SJSA1 (cell line): ENCODE measurements at places on chromosomes 12 and 14. TPM values are rescaled to one million over a fixed set of nuclear protein-coding genes. Genes with fewer than 3 reads are reported as not detected.

- H3K27me3 ChIP-seq: no peaks in the 10 kb centered on the region
- H3K4me3 ChIP-seq: peak overlapping the region; percentile 73; the same call in 1 of the 2 replicates
- 0 out of 2 replicates have a peak, but pooled peaks cover 5% of the 10 kb centered on the region for H3K36me3 ChIP-seq
Observed at GRCh38 chr14:39268393-39268792, 34.7 kb downstream of the MIA2 start.

GRCh38 chr14:37591311-37591940 lies 3.6 kb downstream of the FOXA1 start:
- no peaks in the 10 kb centered on the region for H3K36me3 ChIP-seq
- DNase-seq: no peak
- peaks cover 6% of the 10 kb centered on the region; the same call in 1 of the 2 replicates for H3K27me3 ChIP-seq
- no peak overlapping the region for H3K4me3 ChIP-seq
- peaks cover 3% of the 10 kb centered on the region; the same call in 1 of the 2 replicates for H3K4me1 ChIP-seq
- H3K27ac ChIP-seq: no peak overlapping the region

GRCh38 chr12:42905419-42905705 lies 315.8 kb upstream of the PRICKLE1 start:
- H3K27ac ChIP-seq: no peak overlapping the region
- no peaks in the 10 kb centered on the region for H3K27me3 ChIP-seq
- DNase-seq: no peak
- no peak overlapping the region for H3K4me3 ChIP-seq
- no peaks in the 10 kb centered on the region for H3K36me3 ChIP-seq
- H3K4me1 ChIP-seq: no peaks in the 10 kb centered on the region

- H3K4me1 ChIP-seq: no peaks in the 10 kb centered on the region
- H3K4me3 ChIP-seq: no peak overlapping the region
- H3K27ac ChIP-seq: no peak overlapping the region
- no peak for DNase-seq
- H3K27me3 ChIP-seq: no peaks in the 10 kb centered on the region
- no peaks in the 10 kb centered on the region for H3K36me3 ChIP-seq
Observed at GRCh38 chr12:104615048-104615561, 158.4 kb downstream of the CHST11 start.

DNA sequence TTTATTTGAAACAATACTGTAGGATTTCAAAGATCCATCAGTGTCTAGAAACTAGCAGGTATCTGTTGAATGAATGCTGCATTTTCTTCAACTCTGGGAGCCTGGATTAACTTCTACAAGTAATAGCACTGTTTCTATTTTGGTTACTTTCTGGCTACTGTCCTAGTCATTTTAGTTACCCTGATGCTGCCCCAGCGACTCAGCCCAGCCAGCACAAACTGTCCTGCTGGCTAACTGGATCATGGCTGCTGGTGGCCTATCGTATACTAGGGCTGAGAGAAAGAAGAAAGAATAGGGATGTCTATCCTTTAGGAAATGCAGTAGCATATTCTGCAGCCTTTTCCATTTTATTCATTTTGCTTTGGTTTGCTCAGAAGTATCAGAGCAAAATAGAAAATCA lies 53.9 kb downstream of the NTN4 start:
- no peak overlapping the region for H3K4me3 ChIP-seq
- H3K27ac ChIP-seq: no peak overlapping the region
- peaks cover 26% of the 10 kb centered on the region for H3K36me3 ChIP-seq
- H3K4me1 ChIP-seq: peaks cover 18% of the 10 kb centered on the region
- DNase-seq: no peak

- H3K27ac ChIP-seq: peak overlapping the region; percentile 66
- peak; percentile 62 for DNase-seq
- peaks cover 77% of the 10 kb centered on the region for H3K4me1 ChIP-seq
- no peaks in the 10 kb centered on the region for H3K27me3 ChIP-seq
Observed at GRCh38 chr14:103023881-103024473, 33.4 kb downstream of the CDC42BPB start.

- H3K4me3 ChIP-seq: no peak overlapping the region
- H3K27ac ChIP-seq: no peak overlapping the region
- no peak for DNase-seq
- peaks cover 20% of the 10 kb centered on the region for H3K27me3 ChIP-seq
- no peaks in the 10 kb centered on the region for H3K4me1 ChIP-seq
Observed at GRCh38 chr14:63039866-63040265, 5.4 kb downstream of the KCNH5 start.

- H3K27me3 ChIP-seq: no peaks in the 10 kb centered on the region
- peak overlapping the region; percentile 74 for H3K27ac ChIP-seq
- DNase-seq: peak; percentile 74
- no peak overlapping the region for H3K4me3 ChIP-seq
Observed at GRCh38 chr12:128076188-128076587, 190.8 kb upstream of the TMEM132C start.

- H3K27ac ChIP-seq: no peak overlapping the region
- no peaks in the 10 kb centered on the region for H3K4me1 ChIP-seq
- peaks cover 5% of the 10 kb centered on the region for H3K36me3 ChIP-seq
Observed at GRCh38 chr12:51087818-51088217, 4.4 kb upstream of the CSRNP2 start.

GRCh38 chr12:68139941-68140340 lies 19.6 kb downstream of the IFNG start:
- H3K36me3 ChIP-seq: no peaks in the 10 kb centered on the region
- H3K4me1 ChIP-seq: no peaks in the 10 kb centered on the region
- no peak overlapping the region for H3K27ac ChIP-seq
- no peaks in the 10 kb centered on the region for H3K27me3 ChIP-seq
- no peak overlapping the region for H3K4me3 ChIP-seq

GRCh38 chr12:69239922-69240630 lies 707 bp downstream of the CPSF6 start:
- H3K4me3 ChIP-seq: peak overlapping the region; percentile 99
- H3K27ac ChIP-seq: peak overlapping the region; percentile 74
- no peaks in the 10 kb centered on the region for H3K27me3 ChIP-seq

- no peak overlapping the region for H3K4me3 ChIP-seq
- no peaks in the 10 kb centered on the region for H3K27me3 ChIP-seq
- no peak for DNase-seq
- H3K4me1 ChIP-seq: no peaks in the 10 kb centered on the region
Observed at GRCh38 chr12:70227911-70228310, 15.3 kb upstream of the CNOT2 start.

DNA sequence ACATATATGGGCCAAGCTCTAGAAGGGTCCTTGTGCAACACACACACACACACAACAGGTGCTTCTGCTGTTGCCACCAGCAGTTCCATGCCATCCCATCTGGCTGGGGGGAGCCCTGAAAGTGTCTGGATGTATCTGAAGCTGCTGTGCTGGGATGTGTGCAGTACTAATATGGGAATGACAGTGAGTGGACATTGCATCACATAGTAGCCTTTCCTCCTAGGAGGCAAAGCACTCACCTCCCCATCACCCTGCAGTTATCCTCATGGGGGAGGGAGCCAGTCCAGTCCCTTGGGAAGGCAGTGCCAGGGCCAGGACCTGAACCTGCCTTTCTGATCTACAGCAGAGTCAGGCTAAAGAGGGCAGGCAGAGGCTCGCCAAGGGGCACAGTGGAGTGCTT lies 208.9 kb downstream of the CACNA1C start:
- no peaks in the 10 kb centered on the region for H3K27me3 ChIP-seq
- no peaks in the 10 kb centered on the region for H3K36me3 ChIP-seq
- no peak overlapping the region for H3K27ac ChIP-seq
- DNase-seq: no peak

DNA sequence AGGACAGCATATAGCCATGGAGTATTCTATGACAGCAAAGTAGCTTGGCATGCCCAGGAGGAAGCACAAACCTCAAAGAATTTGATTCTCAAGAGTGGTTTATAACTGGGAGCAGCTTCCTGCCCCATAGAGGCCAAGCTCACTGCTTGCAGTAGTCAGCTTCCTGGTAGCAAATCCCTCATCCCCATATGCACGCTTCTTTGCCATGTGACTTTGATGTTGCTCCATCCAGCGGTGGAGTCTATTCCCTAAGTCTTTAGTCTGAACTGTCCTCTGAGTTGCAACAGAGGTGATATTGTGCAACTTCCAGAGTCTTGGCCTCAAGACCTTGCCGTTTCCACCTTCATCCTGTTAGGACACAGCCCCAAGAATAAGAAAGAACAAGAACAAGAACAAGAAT lies 996.8 kb upstream of the TMEM132C start:
- H3K4me1 ChIP-seq: peaks cover 17% of the 10 kb centered on the region
- DNase-seq: no peak
- H3K36me3 ChIP-seq: no peaks in the 10 kb centered on the region
- H3K27me3 ChIP-seq: no peaks in the 10 kb centered on the region
- no peak overlapping the region for H3K27ac ChIP-seq

- H3K27ac ChIP-seq: peak overlapping the region; percentile 49
- peaks cover 26% of the 10 kb centered on the region for H3K4me1 ChIP-seq
- H3K27me3 ChIP-seq: no peaks in the 10 kb centered on the region
- H3K4me3 ChIP-seq: no peak overlapping the region
Observed at GRCh38 chr12:19095331-19095730, 34.2 kb upstream of the PLEKHA5 start.

DNA sequence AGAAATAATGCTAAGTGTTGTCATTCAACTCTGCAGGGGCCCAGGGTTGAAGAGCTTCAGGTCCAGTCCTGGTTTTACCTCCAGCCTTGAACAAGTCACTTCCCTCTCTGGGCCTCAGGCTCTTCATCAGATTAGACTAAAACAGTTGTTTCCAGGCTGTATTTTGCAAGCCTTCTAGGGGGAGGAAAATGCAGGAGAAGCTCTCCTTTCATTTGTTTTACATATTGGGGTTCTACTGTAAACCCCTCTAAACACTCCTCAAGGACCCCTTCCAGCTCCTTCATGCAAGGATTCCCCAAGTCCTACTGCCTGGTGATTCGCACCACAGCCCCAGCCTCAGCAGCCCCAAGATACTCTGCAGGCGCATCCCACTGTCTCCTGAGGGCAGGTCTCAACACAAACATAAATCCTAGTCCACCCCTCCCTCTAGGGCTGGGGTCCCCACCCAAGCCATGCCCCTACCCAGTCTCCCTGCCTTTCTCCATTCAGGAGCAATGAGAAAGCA lies 2.7 kb downstream of the SDR9C7 start:
- peaks cover 3% of the 10 kb centered on the region; the same call in 1 of the 2 replicates for H3K27me3 ChIP-seq
- no peaks in the 10 kb centered on the region for H3K36me3 ChIP-seq
- H3K4me1 ChIP-seq: no peaks in the 10 kb centered on the region
- no peak for DNase-seq
- H3K4me3 ChIP-seq: no peak overlapping the region

DNA sequence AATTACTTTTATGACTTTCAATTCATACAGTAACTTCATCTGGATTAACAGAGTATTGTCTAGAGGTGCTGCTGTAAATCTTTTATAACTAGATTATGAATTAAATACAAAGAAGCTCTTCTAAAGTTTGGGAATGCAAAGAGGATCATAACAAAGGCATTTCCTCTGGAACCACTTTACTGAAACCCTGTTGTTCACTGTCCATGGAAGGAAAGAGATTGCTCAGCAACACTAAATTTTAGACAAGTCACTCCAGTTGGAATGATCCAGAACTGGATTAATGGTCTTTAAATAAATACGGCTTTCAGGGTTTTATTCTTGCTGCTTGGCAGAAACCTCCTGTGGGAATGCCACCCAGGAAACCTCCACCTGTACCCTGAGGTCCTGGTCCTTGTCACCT lies 250.6 kb downstream of the KSR2 start:
- no peak overlapping the region for H3K4me3 ChIP-seq
- H3K27me3 ChIP-seq: no peaks in the 10 kb centered on the region
- no peaks in the 10 kb centered on the region for H3K4me1 ChIP-seq

- H3K27ac ChIP-seq: no peak overlapping the region
- no peak overlapping the region for H3K4me3 ChIP-seq
- H3K27me3 ChIP-seq: no peaks in the 10 kb centered on the region
- DNase-seq: no peak
- no peaks in the 10 kb centered on the region for H3K36me3 ChIP-seq
Observed at GRCh38 chr14:83632375-83632774, 1897.6 kb upstream of the FLRT2 start.

GRCh38 chr14:36346052-36346451 lies 25.6 kb upstream of the MBIP start:
- H3K27me3 ChIP-seq: peaks cover 5% of the 10 kb centered on the region
- no peaks in the 10 kb centered on the region for H3K4me1 ChIP-seq

- no peak for DNase-seq
- no peaks in the 10 kb centered on the region for H3K36me3 ChIP-seq
- no peak overlapping the region for H3K4me3 ChIP-seq
- H3K4me1 ChIP-seq: no peaks in the 10 kb centered on the region
- peaks cover 48% of the 10 kb centered on the region for H3K27me3 ChIP-seq
Observed at GRCh38 chr12:111173391-111173790, 195.5 kb downstream of the PHETA1 start.

GRCh38 chr12:104571328-104571727 lies 114.6 kb downstream of the CHST11 start:
- H3K4me3 ChIP-seq: no peak overlapping the region
- no peak overlapping the region for H3K27ac ChIP-seq
- no peaks in the 10 kb centered on the region for H3K27me3 ChIP-seq
- no peaks in the 10 kb centered on the region for H3K36me3 ChIP-seq

DNA sequence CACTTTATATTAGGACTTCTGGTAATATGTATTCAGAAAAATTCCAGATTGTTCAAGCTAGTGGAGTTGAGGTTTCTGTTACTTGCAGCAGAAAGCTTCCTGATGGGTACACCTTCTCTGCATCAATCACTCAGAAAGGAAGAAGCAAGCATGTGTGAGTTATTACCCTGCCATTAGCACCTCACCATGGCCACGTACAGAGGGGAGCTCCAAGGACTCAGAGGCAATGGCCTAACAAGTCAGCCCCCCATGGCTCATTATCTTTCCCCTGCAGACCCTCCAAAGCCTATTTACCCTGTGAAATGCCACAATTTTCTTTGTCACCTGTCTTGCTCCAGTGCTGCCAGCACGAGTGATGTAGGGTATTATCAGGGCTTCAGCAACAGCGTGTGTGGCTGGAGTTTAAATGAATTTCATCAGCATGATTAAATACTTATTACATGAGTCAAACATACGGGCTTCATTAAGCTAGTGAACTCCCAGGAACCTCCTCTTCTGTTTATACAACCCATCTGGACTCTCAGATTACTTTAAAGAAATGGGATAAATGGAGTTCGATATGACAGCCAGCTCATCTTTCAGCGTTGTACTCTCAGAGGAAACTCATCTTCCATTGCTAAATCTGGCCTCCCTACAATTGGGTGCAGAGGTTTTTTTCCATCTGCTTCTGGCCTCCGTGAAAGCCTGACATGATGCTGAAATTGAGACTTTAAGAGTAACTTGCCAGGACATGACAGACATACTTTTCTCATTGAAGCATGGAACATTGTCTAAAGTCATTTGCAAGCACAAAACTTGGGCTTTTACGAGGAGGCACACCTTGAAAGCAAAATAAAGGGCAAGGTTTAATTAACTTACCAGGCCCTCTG lies 135.9 kb downstream of the TMEM30B start:
- H3K36me3 ChIP-seq: no peaks in the 10 kb centered on the region
- peak overlapping the region; percentile 87 for H3K27ac ChIP-seq
- no peaks in the 10 kb centered on the region for H3K27me3 ChIP-seq
- H3K4me1 ChIP-seq: peaks cover 44% of the 10 kb centered on the region
- DNase-seq: peak; percentile 80

GRCh38 chr14:43019826-43020225 lies 1413.2 kb downstream of the LRFN5 start:
- no peak for DNase-seq
- H3K27me3 ChIP-seq: no peaks in the 10 kb centered on the region
- H3K36me3 ChIP-seq: no peaks in the 10 kb centered on the region
- no peaks in the 10 kb centered on the region for H3K4me1 ChIP-seq
- H3K27ac ChIP-seq: no peak overlapping the region

The IFT81 gene
- 9.8 and 10.6 TPM in 2 replicates for total RNA-seq

The TAS2R19 gene
- 0.34 and 1.9 TPM in 2 replicates for total RNA-seq

The IL22 gene
- total RNA-seq: not detected in 2 replicates

The MYH6 gene
- not detected in 2 replicates for total RNA-seq

The EPYC gene
- 0.05 TPM in 1 of 2 replicates, not detected in the other for total RNA-seq

The GDF3 gene
- total RNA-seq: not detected in 2 replicates

The SLC7A7 gene
- total RNA-seq: 0.09 and 0.13 TPM in 2 replicates

The LRP6 gene
- 25.2 and 31.3 TPM in 2 replicates for total RNA-seq

The FAM181A gene
- total RNA-seq: not detected in 2 replicates

The KSR2 gene
- 0.03 TPM in 1 of 2 replicates, not detected in the other for total RNA-seq

The ANKRD33 gene
- not detected in 2 replicates for total RNA-seq

The SERPINA9 gene
- total RNA-seq: not detected in 2 replicates

The MAP3K12 gene
- total RNA-seq: 6.7 and 8.6 TPM in 2 replicates
